HCEC 1CT (cell line): ENCODE measurements at places on chromosomes 11 and 22.
A peak's percentile ranks its signal among the peaks of the same experiment; 100 is the strongest.

GRCh38 chr11:34846467-34846866, 69.7 kb downstream of the APIP start:
- DNase-seq, result no peak

DNA sequence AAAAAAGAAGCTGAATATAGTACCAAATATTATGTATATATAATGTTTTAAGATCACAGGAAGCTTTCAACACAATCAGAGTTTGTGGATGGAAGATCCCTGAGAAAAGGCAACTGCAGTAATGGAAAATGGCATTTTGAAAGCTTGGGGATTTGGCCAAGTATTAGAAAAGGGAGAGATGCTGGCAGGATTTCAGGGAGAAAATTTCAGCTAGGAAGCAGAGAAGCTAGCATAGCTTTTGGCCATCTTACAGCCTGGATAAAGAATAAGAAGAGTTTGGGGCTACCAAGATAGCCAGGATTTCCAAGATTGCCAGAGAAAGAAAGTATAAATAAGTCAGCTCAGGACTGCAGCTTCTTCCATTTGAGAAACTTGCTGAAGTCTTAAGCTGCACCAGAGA, 440.8 kb upstream of the LUZP2 start:
- no peak for DNase-seq

GRCh38 chr22:45878901-45879551, 97.9 kb downstream of the WNT7B start:
- no peak for DNase-seq

GRCh38 chr22:37199760-37200108, 11.7 kb upstream of the C1QTNF6 start:
- no peak for DNase-seq

GRCh38 chr11:94046796-94047195, 25.6 kb downstream of the HEPHL1 start:
- DNase-seq, result no peak

GRCh38 chr11:78943841-78944240, 369.2 kb upstream of the NARS2 start:
- DNase-seq, result no peak

DNA sequence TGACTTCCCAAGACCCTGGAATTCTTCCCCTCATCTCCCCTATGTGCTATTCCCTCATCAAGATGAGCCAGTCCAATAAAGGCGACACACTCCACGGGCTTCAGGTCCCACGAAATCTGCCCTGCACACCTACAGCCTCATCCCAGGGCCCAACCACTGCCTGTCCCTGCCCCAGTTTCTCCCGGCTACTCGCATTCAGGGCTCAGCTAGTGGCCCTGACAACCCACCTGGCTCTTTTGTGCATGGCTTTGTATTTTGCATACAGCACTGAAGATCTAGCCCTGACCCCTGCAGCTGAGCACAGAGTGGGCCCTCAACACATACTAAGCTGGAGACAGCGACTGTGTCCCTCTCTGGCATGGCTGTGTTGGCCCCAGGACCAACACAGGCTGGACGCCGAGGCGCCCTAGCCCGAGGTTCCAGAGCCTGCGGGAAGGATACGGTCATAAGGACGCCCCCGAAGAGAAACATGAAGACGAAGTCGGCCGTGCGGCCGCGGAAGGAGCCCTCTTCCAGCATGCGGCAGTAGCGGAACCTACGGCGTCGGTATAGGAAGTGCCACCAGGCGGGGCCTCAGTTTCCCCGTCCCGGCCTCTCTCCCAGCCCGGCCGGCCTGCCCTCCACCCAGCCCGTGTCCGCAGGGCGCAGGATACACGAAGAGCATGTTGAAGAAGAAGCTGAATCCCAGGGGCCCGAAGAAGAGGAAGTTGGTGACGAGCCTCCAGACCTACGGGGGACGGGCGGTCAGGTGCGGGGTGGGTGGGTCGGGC, 710 bp downstream of the DERL3 start:
- no peak for DNase-seq

DNA sequence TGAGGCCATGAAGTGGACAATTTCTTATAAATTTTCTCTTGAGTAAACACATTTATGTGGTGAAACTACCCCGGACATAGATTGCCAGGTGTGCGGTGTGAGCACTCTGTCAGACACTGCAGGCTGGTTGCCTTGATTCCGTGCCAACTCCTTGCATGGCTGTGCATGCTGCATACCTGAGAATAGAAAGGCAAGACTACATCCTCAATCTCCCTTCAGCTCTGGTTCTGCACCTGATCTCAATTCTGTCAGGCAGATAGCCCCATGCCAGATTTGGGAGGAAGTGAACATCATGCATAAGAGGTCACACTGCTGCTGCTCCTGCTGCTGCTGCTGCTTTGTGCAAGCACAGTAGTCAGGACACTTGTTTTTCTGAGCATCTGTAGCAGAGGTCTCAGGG, 42.5 kb upstream of the DEUP1 start:
- no peak for DNase-seq

GRCh38 chr11:100808904-100809491, 121.9 kb downstream of the ARHGAP42 start:
- peak; percentile 56 for DNase-seq

DNA sequence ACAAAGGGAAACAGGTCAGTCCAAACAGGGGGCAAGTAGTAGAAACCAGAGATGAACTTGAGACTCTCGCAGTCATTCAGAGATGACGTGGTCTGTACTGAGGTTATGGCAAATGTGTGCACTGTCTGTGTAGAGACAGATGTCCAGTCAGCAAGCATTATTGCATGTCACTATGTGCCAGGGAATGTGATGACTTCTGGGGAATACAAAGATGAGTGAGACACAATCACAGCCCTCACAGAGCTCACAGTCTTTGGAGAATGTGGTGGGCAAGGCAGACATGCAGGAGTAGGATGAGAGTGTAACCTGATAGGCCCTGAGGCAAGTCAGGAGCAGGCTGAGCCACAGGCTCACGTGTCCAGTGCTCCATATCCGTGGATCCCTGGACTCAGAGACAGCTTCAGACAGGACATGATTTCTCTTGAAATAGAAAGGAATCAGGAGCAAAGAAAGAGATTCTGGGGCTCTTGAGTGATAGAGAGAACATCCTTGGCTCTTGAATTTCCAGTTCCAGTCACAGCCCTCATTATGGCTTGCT, 550.7 kb downstream of the ETS1 start:
- no peak for DNase-seq

DNA sequence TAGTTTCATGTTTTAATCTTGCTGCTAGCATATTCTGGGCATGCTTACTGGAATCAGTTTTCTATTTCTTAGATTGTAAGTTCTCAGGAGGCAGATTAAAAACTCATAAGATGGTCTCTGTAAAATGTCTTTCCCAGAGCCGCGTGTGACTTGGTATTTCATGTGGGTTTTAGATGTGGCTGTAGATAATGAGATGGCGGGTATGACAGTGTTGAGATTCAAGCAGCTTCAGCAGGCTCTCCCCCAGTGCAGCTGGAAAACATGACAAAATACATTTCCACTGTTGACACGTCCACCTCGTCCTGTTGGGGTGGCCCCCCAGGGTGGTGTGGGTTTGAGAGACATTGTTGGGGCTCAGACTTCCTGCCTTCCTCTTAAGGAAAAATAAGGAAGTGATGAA, 106.8 kb downstream of the KIRREL3 start:
- DNase-seq, result no peak

GRCh38 chr11:18050848-18051247, 4.8 kb upstream of the TPH1 start:
- no peak for DNase-seq

DNA sequence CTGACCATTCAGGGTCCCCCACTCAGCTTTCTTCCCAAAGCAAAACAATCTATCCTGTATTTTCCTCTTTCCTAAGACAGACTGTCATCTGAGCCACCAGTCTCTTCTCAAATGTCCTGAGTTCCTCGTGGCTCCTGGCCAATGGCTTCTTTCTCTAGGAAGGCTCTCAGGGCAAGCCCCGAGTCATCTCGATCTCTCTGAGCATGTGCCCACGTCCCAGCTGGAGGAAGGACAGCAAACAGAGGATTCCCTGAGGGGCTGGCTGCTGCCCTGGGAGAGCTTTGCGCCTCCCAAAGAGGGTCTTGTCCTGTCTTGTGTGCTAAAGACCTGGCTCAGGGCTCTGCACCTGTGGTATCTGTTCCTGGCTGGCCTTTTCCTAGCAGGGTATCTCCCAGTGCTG, 8.3 kb downstream of the SLC37A2 start:
- DNase-seq, result no peak

- no peak for DNase-seq
These were observed 22.1 kb downstream of the LMO2 start for GRCh38 chr11:33869481-33870422.

DNA sequence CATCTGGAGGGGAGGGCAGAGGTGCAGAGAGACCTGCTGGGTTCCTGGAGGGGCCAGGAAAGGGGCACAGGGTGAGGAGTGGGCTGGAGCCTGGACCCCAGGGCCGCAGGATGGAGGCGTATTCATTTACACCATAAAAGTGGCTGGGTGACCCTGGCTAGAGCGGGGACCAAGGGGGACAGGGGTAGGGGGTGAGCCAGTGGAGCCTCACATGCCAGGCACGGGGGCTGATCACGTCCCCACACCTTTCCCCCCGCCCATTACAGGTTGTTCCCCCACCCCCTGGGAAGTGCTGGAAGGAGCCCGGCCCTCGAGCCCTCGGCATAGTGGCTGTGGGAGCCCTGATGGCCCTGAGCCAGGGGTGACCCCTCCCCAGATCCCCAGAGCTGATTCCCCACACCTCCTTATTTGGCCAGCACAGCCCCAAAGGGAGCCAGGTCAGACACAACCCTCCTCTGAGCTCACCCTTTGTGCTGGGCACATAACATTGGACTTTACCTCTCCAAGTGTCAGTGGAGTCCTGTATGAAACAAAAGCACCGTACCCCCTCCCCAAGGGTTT, 781 bp downstream of the TCIRG1 start:
- DNase-seq, result no peak

DNA sequence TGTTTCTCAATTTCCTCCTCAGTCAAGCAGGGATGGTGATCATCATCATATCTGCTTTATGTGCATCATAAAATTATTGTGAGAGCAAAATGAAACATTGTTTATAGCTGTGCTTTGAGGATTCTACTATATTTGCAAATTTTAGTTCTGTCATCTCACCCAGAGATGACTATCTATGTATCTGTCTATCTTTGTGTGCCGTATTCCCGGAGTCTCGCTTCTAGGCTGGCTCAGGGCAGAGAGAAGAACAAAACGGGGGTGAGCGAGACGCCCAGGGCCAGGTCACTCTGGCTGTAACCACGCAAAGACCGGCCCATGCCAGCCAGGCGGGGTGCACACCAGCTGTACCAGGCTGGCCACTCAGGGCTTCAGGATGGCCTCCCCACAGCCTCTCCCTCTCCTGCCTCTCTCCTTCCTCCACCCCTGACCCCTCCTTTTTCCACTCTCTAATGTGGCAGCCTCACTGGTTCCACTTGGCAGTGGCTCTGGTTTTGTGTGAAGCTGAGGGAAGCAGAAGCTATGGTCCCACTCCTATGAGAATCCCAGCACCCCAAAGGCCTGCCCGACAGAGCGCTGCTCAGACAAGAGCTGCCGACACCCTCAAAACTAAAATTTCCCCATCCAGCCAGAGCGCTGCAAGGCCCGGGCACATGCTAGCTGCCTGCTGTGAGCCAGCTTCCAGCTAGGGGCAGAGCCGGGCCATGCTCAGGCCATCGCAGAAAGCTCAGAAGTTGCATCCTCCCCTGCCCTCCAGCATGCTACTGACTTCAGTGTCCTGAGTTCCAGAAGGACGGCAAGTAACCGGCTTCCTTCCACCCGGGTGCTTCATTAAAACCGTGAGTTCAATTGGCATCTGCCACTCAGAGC, 139.5 kb upstream of the TBCEL start:
- no peak for DNase-seq

DNA sequence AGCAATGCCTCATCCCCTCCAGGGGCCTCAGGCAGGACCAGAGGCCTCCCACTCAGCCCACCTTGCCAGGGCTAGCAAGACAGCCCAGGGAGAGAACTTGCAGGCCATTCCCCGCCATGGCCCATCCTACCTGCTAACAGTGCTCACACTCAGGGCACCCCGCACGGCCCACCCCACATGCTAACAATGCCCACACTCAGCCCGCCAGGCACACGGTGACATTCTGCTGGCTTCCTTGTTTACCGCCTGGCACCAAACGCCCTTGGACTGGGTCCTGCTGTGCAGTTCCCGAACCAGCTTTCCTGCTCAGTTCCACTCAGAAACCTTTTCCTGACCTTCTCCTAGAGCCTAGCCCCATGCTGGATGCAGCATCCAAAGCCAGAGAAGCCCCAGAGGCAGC, 33.5 kb upstream of the FADD start:
- no peak for DNase-seq

GRCh38 chr11:697811-698311, 2.2 kb downstream of the TMEM80 start:
- peak; percentile 58 for DNase-seq

DNA sequence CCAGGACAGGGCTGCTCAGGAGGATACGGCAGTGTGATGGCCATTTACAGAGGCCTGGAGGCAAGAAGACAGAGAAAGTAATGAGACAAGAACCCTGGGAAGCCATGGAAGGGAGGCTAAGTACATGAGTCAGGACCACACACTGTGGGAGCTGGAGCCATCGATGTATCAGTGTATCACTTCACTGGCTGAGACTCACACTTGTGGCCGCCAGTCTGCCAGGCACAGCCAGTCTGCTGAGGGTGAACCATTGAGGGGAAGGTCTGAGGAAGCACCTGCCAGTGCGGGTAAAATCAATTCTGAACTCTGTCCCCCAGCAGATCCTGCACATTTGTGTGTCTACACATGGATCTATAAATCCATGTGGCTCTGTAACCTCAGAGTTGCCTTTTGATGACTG, 195.6 kb downstream of the GRIK4 start:
- no peak for DNase-seq

- DNase-seq, result no peak
These were observed 19.2 kb downstream of the GLYATL1 start for GRCh38 chr11:58958500-58958899.

DNA sequence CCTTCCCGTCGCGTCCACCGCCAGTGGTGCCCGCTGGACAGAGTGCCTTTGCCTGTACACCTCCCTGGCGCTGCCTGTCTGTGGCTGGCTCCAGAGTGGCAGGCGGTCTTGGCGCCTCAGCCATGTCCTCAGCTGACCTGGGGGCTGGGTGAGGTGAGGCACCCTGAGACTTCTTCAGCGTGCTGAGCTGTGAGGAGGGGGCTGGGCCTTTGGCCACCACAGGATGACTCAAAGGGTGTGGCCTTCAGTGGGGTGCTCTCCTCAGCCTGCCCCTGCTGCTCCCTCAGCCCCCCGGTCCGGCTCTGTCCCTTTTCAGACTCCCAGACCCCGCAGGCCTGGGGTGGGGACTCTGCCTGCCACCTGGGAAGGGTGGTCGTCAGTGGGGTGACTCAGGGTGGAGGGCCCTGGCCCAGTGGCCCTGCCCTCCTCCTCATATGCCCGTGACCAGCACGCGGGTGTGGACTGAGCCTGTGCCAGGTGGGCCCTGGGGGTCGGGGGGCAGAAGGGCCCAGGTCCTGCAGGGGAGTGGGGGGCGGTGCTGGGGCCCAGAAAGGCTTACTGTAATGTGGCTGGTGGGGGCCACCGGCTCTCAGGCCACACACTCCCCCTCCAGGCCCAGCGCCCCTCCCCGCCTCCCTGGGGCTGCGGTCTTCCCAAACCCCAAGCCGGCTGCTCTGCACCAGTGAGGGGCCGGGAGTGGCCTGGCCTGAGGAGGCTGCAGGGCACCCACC, 15.9 kb downstream of the CRELD2 start:
- no peak for DNase-seq

GRCh38 chr22:42039271-42039670, 31.3 kb downstream of the NAGA start:
- DNase-seq, result no peak

GRCh38 chr22:22955276-22955798, 67.7 kb downstream of the IGLL5 start:
- DNase-seq, result no peak
